RKO (cell line): ENCODE measurements at places on chromosomes 12 and 14.

- DNase-seq = no peak
These were observed 83.7 kb downstream of the CHGA start for GRCh38 chr14:93006567-93007051.

GRCh38 chr12:96810477-96810876, 96.6 kb upstream of the NEDD1 start:
- DNase-seq = no peak

- DNase-seq = no peak
These were observed 221.4 kb downstream of the MED13L start for GRCh38 chr12:116055895-116056607.

GRCh38 chr14:55535516-55536203, 44.3 kb upstream of the KTN1 start:
- no peak for DNase-seq

DNA sequence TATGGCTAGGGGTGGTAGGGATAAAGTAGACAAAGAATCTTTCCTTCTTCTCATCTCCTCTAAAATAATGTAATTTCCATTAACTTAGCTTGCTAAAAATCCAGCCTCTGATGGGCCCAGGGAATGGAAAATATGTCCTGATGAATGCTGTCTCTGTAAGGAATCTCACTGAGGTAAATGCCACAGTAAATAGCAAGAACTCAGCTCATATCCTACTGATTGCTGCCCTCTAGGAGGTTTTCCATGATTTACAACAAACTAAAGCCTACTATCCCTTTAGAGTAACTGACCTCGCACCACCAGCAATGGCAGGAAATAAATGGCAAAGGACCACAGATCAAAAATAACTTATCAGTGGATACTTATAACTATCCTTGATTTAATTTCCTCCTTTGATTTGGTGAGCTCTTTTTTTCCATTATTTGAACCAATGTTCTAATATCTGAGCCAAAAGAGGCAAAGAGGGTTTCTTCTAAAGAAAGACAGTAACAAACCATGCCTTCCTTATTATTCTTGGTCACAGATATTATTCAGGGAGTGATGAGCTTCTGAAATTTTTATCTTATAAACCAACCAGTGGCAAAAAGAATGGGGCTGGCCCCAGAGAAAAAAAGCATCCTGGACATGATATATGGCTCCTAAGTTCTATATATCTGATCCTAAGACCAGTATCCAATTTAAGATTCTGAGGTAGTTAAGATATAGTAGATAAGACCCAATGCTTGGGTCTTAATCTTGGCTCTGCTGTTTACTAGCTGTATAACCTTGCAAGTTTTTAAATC, 43.8 kb downstream of the SENP1 start:
- DNase-seq = no peak

DNA sequence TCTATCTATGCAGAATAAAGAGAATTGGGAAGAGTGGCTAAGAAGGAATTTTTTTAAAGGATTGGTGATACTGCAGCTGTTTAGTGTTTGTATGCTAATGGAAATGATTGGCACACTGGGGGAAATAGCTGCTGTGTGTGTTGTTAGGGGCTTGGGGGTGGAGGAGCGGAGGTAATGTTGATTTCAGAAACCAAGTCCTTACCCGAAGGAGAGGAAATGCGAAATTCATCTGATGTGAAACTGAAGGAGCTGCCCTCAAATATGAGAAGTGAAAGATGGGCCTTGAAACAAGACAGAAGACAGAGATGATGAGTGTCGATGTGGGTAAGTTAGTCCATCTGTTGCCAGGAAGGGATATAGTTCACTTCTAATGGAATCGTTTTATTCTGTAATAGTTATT, 21.2 kb upstream of the RNASE12 start:
- DNase-seq = no peak

GRCh38 chr12:11581179-11581755, 68.2 kb upstream of the ETV6 start:
- peak; percentile 71 for DNase-seq

DNA sequence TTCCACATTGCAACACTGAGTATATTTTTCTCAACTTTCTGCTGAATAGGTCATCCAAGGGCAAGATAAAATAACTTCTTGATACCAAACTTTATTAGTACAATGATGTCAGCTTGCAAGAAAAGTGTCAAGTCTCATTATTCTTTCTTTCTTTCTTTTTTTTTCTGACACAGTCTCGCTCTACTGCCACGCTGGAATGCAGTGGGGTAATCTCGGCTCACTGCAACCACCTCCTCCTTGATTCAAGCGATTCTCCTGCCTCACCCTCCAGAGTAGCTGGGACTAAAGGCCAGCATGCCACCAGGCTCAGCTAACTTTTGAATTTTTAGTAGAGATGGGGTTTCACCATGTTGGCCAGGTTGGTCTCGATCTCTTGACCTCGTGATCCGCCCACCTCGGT, 523.4 kb downstream of the FSCB start:
- DNase-seq = no peak

GRCh38 chr14:91778217-91778616, 46.3 kb upstream of the CATSPERB start:
- DNase-seq = no peak

- no peak for DNase-seq
These were observed 357.3 kb upstream of the RGS6 start for GRCh38 chr14:71574976-71575375.

- peak; percentile 24 for DNase-seq
These were observed 1.0 kb downstream of the AHNAK2 start for GRCh38 chr14:104977008-104977680.

- peak; percentile 38 for DNase-seq
These were observed 1322.3 kb upstream of the SEL1L start for GRCh38 chr14:82855912-82856391.

- DNase-seq = no peak
These were observed 23.1 kb downstream of the KCNK10 start for GRCh38 chr14:88299865-88300530.

GRCh38 chr12:94762943-94763342, 112.6 kb upstream of the TMCC3 start:
- no peak for DNase-seq

- DNase-seq = no peak
These were observed 100.9 kb upstream of the AEBP2 start for GRCh38 chr12:19338405-19338804.

GRCh38 chr12:96120359-96121100, 73.6 kb upstream of the ELK3 start:
- no peak for DNase-seq

- DNase-seq = peak; percentile 50
These were observed 144.7 kb downstream of the ALX1 start for GRCh38 chr12:85424581-85425348.

GRCh38 chr14:86221000-86221399, 691.1 kb downstream of the FLRT2 start:
- no peak for DNase-seq

DNA sequence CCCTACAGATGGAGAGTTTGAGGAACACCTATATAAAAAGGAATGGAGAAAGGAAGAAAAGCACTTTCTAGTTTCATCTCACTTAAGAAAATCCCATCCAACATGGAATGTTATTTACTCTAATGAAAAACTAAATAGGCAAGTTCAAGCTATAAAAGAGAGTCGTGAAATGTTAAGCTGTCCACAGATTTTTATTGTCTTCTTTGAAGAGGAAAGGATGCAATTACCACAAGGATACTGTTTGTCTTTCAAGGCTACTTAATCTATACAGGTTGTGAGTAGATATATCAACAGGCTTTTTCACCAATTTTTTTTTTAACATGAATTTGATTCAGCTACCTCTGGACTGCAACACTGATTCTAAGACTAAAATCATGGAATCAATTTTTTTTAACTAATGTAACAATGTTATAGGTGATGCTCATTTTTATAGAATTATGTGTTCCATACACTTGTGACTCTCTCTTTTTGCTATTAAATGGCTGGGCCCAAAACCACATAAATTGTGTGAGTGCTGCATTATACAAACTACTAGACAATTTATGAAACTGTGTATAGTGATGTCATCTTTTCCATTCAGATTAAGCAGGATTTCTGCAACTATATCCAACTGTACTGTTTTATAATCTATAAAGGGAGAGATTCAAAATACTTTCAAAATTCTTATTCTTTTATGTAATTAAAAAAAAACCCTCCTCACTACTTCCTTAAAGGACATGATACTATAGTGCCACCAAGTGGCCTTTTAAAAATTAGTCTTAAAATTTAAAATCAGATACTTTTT, 26.8 kb upstream of the BMAL2 start:
- DNase-seq = peak; percentile 75

- DNase-seq = no peak
These were observed 27.9 kb downstream of the PRMT8 start for GRCh38 chr12:3518902-3519301.

DNA sequence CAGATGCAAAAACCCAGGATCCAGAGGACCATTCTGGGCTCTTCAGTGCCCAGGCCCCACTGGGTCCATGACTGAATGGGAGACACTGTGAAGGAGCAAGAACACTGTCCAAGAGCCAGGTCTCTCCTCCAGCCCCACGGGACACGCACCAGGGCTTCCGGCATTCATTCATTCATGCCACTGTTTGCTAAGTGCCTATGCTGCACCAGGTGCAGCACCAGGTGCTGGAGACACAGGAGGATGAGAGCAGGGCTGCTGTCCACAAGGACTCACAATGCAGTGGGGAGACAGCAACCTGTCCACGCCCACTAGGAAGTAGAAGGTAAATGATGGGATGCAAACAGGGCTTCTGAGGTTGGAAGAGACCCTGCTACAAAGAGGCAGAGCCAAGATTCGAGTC, 20.4 kb downstream of the CLMN start:
- DNase-seq = no peak

- no peak for DNase-seq
These were observed 107.1 kb upstream of the BCAT1 start for GRCh38 chr12:25056011-25056410.

- DNase-seq = no peak
These were observed 1.9 kb downstream of the LMO3 start for GRCh38 chr12:16603916-16604575.

DNA sequence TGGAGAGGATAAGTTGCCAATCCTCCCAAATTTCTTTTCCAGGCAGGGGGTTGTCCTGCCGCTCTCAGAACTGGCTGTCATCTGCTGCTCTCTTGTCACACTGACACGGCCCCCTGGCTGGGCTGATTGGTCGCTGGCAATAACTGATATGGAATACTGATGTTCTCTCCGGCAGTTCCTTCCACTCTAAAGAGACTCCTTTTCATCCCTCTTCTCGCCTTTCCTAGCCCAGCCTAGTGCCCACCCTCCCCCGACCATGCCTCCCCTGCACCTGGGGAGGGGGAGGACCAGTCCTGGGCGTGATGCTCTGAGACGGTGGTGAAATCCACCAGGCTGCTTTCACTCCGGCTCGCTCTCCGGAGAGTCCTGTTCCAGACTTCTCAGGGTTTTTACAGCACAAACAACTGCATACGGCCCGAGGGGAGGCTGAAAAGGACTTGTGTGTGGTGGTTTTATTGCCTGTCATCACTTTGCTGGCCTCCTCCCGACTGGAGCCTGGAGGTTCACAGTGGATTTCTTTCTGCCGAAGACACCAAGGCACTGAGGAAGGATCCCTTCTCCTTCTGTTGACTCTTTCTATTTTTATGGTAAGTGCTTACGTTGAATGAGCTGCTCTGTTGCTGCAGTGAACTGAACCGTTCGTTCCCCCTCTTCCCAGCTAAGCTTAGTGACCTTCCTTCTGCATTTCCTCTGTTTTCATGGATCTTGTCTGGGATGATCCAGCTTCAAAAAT, at the start of gene ANO4:
TSS of gene ANO4 (plus strand) at position 336 of the 733 bp plus-strand sequence. CDS start 107,010 bp downstream, outside the sequence.
- no peak for DNase-seq

GRCh38 chr14:58797010-58797429, 159.3 kb downstream of the DACT1 start:
- DNase-seq = no peak

GRCh38 chr14:51185754-51186153, 54.3 kb upstream of the TMX1 start:
- DNase-seq = no peak

DNA sequence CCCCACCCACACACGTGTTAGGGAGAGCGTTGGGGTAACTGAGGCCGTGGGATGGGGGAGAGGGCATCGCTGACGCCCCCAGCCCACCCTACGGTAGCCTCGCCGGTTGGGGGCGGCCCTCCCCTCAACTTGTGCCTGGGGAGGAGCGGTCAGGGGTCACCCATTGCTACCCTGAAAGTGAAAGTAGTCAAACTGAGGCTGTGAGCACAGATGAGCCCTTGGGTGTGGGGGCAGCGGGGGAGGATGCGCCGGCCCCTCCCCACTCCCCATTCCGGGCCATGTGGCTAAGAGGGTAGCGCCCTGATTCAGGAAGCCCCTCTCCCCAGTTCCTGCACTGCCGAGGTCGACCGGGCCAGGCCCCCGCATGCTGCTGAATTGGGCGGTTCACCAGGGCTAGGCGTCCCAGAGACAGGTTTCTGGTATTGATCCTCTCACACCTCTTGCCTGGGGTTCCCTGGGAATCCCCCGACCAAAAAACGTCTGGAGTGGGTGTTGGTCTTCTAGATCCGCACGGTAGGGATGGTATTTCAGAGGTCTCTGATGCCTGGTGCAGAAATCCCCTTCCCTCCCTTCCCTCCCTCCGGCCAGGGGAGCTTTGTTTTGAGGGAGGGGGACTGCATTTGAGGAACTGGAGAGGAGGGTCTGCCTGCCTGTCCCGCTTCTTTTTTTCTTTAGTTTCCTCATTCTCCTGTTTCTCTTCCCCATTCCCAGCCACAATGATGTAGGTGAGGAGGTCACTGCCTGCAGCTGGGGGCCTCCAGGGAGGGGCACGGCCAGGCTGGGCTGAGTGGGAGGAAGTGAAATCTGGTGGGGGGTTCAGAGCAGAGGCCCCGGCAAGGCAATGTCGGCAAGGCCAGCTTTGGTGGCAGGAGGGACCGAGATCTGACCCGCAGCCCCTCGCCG, 1.0 kb downstream of the SH2B3 start:
- no peak for DNase-seq

DNA sequence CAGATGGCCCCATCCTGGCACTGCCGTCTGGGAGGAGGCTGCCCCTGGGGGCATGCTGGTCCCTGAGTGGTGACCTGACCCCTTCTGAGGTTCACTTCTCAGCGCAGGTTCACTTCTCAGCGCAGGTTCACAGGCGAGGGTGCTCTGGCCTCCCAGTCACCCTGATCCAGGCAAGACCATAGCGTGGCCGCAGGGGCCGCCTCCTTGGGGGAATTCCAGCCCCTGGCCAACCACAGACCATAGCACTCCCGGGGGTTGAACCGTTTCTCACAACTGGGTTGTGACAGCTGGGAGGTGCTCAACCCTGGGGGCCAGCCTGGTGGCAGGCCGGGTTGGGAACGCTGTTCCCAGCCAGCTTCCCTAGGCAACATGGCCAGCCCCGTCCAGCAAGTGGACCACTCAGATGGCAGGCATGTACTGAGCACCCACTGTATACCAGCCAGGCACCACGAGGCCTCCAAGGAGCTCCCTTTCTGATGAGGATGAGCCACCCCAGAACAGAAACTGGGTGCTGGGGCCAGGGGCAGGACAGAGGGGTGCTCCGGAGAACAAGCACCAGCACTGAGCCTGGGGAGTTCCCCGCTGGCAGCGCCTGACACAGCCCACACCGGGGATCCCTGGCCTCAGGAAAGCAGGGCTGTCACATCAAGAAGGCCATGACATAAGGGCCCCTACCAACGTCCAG, 28.3 kb upstream of the ZFP36L1 start:
- no peak for DNase-seq

DNA sequence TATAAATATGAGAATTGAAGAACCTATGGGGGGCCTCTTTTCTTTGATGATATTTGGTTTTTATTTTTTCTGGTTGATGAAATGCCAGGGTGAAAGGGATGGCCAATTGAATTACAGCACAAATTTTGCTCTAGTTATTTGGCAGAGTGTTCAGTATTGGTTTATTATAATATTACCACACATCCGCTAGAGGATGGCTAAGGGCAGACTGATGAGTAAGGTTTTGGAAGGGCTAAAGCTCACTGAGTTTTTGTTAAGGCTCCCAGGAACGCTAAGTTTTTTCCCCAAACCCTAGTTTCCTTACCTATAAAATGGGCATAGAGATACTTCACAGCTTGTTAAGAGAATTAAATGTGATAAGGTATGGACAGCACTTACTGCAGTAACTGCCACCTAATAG, 34.3 kb upstream of the LRRC10 start:
- no peak for DNase-seq
